ENCODE measurements at places on chromosomes 4 and X.

GRCh38 chr4:87390891-87391575 lies at the start of gene HSD17B11:
Gene HSD17B11 (minus strand): TSS chr4:87391188. CDS start chr4:87391070, 118 bp downstream.
- peak; percentile 96 for DNase-seq

GRCh38 chr4:106418444-106418843 lies 49.9 kb upstream of the GIMD1 start:
- DNase-seq = no peak

GRCh38 chr4:139329665-139330200 lies 27.5 kb upstream of the NDUFC1 start:
- no peak for DNase-seq

DNA sequence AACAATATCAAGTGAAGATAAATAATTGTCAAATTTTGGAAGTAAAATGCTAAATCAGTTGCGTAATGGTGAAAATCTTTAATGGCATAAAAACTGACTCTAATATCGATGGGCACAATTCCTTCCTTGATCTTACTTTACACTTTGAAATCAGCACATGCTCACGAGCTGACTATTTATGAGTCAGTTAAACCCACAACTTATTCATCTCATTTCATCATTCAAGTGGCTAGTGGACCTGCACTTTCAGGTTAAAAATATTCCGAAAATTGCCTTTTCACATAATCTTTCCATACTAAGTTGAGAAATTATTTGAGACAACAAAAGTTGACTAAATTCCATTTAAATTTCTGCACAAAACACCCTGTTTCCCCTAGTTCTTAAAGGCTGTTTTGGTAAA lies 582.1 kb upstream of the TENM3 start:
- no peak for DNase-seq

GRCh38 chr4:55173580-55173979 lies 48.2 kb upstream of the KDR start:
- DNase-seq = no peak

- DNase-seq = no peak
Observed at GRCh38 chrX:150828785-150829184, 69.7 kb downstream of the CD99L2 start.

DNA sequence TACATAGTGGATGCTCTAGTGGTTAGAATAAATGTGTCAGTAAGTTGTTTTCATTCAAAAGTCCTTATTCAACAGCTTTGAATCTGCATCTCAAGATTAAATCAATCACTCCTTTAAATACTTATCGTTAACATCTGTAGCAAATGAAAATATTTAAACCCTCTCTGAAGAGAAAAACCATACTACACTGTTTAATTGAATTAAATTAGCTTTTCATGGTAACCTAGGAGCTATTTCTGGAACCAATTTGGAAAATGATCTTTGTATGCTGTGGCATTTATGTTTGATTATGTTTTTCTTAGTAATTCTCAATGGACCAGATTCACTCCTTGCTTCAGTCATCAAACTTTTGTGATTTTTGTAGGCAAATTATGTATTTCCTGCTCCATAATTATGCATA lies 9.7 kb downstream of the BMPR1B start:
- DNase-seq = no peak

DNA sequence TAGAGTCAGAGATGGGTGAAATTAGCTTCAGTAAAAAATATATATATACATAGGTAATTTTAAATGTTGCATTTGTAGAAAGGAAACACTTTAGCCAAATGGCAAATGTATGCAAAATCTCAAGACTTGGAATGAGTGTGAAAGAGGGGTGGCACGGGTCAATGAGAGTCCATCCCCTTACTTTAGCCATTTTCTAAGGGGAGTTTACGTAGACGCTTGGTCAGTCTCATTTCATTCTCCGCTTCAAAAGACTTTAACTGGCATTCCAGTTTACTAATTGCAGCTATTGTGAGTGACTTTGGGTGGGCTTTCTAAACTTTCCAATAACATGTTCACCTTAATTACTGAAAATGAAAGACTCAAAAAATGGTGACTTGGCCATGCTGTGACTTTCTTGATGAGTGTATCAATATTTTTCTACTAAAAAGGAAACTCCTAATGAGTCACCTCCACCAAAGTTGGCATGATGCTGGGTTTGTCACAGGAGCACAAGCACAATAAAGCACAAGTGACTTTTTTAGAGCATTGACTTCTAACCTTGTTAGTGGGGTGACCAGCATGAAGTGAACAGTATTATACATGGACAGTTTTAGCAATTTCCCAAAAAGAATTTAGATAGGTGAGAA lies 356.0 kb upstream of the RASGEF1B start:
- no peak for DNase-seq

- DNase-seq = no peak
Observed at GRCh38 chr4:173434231-173434630, 35.3 kb upstream of the SCRG1 start.

- DNase-seq = no peak
Observed at GRCh38 chr4:43351970-43352806, 459.7 kb downstream of the GRXCR1 start.

DNA sequence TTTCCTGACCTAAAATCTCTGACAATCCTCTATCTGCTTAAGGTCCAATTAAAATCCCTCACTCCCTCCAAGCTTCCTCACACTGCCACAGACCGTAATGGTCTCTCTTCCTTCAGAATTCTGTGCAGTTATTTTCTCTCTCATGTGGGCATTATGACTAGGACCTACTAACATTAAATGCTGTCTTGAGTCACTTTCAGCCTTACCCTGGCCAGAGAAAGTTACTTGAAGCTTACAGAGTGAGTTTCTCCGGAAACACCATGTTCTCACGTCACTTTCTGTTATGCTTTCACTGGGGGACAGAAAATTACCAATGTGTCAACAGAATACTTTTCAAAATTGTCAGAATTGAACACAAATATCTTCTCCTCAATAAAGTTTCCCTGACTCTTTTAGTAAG lies 271.8 kb downstream of the INPP4B start:
- no peak for DNase-seq

DNA sequence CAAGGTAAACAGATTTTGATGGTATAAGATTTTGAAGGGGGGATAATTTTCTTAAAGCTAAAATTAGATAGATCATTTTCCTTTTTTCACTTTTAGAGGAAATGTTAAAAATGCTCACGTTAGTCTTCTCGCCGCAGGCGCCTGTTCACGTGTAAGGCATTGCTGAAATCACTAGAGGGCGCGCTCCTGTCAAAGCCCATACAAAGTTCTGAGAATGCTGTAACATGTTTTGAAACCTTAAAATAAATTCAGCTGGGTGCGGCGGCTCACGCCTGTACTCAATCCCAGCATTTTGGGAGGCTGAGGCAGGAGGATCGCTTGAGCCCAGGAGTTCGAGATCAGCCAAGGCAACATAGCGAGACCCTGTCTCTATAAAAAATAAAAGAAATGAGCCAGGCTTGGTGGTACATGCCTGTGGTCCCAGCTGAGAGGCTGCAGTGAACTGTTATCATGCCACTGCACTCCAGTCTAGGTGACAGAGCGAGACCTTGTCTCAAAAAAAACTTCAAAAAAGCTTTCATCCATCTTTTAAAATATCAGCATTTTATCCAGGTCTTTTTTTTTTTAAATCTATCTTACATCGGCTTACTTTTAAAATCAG lies 138.0 kb downstream of the RBMX2 start:
- DNase-seq = no peak

- no peak for DNase-seq
Observed at GRCh38 chr4:113209153-113209552, 159.7 kb downstream of the ANK2 start.

GRCh38 chr4:83114576-83114975 lies at the start of gene PLAC8:
Gene PLAC8 (minus strand): TSS chr4:83114729. CDS start chr4:83107921, 6,808 bp downstream.
- no peak for DNase-seq

- DNase-seq = no peak
Observed at GRCh38 chrX:119028733-119029330, 44.0 kb upstream of the CT47C1 start.

DNA sequence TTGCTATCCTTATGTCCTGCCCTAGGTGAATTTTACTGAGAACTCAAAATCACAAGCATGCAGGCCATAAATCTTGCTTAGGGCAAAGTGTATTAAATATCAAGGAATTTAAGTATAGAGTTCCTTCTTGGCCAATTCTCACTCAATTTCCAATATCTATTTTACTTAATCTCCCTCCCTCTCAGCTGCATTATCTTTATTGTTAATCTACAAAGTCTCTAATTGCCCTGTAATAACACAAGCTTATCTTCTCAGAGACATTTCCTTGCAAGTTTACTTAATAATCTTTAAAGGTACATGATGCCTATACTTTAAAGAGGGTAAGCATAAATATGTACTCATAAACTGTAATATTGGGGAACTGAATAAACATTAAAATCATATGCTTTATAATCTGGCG lies 26.9 kb upstream of the MAOB start:
- no peak for DNase-seq

DNA sequence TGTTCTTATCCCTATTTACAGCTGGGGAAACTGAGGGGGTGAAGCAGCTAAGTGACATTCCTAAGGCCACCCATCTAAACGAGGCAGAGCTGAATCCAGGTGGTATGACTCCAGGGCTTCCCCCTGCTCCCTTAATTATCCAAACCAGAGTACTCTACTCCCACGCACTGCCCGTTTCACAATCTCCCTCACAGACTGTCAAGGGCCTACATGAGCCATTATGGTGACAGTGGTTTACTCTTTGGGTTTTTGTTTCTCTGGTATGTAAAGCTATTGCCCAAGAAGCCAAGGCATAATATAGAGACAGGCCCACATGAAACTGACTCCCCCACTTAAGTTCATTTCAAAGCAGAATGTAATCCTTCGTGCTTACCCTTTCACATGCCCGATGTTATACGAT lies 95.1 kb downstream of the NHS start:
- DNase-seq = no peak

DNA sequence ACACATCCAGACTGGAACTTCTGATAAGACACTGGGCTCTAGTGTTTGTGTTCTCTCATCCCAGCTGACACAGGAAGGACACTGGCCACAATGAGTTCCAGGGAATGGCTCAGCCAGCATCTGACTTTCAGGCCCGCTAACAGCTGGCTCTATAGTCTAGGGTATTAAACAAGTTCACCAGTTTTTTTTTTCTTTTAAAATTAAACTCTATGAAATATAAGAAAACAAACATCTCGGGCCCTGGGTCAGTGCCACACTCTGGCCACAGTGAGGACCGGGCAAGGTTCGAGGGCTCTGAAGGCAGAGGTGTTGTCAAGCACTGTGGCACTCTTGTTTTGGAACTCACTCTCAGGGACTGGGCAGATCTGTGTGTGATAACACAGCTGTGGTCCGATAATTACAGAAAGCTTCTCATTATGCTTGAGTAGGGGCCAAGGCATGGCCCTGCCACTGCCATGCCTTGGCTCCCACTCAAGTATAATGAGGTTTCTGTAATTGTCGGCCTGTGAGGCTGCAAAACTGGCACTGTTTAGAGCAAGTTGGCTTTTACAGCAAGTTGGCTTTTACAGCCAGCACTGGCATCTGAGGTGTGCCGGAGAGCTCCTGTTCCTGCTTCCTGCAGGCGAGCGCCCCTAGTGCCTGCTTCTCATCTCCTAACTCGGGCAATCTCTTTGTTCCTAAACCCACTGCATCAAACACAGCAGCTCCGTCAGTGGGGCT lies 62.8 kb downstream of the PPP1R2C start:
- DNase-seq = no peak

DNA sequence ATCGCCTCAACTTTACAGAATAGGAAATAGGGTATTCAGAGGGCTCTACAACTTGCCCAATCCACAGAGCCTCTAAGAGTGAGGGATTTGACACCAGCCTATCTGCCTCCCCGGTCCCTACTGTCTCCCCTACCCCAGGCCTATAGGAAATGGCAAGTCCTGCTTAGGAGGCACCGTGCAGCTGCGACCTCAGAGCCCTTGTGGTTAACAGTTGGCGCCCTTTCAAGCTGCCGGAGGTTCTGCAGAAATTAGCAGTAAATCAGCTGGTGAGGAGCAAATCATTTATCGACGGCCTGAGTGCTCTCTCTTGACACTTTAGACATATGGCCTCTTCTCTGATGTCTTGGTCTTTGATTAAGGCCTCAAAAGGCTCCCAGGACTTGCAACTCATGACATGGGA lies 96.9 kb downstream of the CLNK start:
- DNase-seq = peak; percentile 77

- DNase-seq = no peak
Observed at GRCh38 chrX:153967536-153968224, 3.9 kb downstream of the HCFC1 start.

- no peak for DNase-seq
Observed at GRCh38 chr4:94519925-94520789, 68.4 kb downstream of the PDLIM5 start.

DNA sequence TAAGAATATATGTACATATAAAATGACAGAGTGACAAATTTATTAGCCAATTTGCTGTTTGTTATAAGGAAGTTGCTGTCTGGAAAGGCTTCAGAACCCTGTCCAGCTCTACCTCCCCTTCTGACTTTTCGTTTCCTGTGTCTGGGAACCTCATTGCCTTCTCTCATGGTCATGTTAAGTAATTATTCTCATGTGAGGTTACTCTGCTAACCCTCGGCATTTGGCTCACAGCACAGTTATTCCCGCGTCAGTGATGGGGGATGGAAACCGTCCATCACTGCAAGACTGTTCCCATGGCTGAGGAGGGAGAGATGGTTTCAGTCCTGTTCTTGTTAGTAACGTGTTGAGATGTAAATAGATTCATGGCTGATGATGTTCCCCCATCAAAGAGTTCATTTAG lies 11.9 kb downstream of the EDNRA start:
- no peak for DNase-seq

GRCh38 chrX:74421740-74422352 lies 553 bp downstream of the SLC16A2 start:
- DNase-seq = no peak

Measured in spleen (tissue), 13 donors.